ENCODE measurements at places on chromosomes 12 and 14.

DNA sequence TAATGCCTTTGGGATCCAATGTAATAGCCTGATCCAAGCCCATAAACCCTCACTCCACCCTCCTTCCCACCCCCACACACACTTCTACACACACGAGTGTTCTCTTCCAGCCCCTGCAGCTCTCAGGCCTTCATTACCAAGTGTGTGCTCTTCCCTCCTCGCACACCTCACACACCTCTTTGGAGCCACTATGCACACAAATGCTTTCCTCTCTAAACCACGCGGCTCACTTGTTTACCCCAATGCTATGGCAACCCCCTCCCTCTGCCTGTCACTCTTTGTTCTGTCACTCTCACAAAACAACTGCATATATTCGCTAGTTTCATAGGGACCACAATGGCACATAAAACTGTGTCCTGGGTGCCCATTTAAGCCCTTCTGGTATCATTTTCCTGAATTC lies 35.1 kb downstream of the PPP2R5E start:
- DNase-seq = no peak

GRCh38 chr12:110585231-110585799 lies 2.2 kb upstream of the PPTC7 start:
- no peak for DNase-seq

GRCh38 chr12:7431993-7432685 lies 11.8 kb downstream of the CD163L1 start:
- DNase-seq = no peak

- no peak for DNase-seq
Measured at GRCh38 chr14:21911877-21912276, 238.3 kb upstream of the OR4E1 start.

DNA sequence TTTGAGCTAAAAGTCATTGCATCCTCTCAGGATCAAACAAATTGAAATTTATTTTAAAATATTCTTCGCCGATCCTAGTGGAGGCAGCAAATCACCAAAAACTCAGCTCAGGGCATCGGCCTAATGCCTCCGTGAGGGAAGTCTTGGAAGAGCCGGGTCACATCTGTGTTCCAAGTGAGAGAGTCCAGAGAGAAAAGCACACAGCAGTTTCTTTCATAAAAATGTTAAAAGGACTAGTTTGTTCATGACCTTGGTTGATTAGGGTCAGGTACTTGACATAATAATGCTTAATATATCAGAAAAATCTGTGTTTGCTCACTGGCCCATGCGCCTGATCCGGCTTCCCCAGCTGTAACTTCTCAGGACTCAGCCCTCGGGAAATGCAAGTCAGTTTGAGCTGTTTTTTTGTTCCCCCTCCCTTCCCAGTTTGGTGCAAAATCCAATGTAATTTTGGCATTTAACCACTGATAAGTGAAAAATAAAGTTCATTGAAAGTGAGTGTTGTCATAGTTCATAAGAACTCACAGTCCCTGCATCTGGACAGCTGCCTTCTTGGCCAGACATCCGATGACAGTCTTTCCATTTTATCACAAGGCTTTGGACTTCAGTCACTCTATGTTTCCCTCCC lies 161.7 kb downstream of the CAND1 start:
- no peak for DNase-seq

DNA sequence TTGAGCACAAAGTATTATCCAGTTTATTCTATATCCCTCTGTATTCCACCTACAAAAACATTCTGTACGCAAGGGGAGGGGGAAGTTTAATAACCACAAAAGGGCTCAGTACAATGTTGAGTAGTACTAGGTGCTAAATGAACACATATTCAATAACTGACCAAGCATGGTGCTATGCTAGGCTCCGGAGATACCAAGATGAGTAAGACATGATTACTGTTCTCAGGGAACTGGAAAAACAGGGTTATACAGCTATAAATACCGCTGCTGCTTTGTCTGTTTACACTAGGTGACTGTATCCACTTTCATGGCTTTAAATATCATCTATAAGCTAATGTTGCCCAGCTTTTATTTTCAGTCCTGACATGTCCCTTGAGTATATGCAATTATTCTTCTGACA lies 135.8 kb downstream of the INSM2 start:
- DNase-seq = no peak

GRCh38 chr12:69024907-69025306 lies 91.9 kb upstream of the CPM start:
- no peak for DNase-seq

DNA sequence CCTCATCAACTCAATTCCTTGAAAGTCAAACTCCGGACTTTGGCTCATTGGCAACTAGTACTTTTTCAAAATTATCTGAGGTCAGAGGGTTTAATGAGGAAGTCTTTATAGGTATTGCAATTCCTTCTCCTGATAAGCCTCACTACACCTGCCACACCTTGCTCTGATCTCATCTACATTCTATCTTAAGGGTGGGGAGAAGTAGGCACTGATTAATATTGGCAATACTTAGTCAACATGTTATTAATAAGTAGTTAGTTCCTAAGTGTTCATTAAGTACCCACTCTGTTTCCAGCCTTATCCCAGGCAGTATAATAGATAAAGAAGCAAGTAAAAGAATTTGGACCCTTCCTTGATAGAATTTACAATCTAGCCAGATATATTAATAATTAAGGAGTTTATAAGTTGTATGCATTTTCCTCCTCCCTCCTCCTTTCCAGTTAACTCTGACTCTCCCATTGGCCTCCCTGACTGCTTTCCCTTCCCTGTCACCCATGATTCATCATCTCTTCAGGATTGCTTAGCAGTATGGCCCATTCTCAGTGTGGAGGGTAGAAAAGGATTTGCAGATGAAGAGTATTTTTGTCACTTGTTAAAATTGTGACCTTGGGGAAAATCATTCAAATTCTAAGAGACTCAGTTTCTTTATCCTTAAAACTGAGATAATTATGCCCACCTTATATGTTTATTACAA lies 231.0 kb upstream of the ATP2B1 start:
- DNase-seq = no peak

- DNase-seq = no peak
Measured at GRCh38 chr14:54140551-54140950, 183.9 kb upstream of the BMP4 start.

DNA sequence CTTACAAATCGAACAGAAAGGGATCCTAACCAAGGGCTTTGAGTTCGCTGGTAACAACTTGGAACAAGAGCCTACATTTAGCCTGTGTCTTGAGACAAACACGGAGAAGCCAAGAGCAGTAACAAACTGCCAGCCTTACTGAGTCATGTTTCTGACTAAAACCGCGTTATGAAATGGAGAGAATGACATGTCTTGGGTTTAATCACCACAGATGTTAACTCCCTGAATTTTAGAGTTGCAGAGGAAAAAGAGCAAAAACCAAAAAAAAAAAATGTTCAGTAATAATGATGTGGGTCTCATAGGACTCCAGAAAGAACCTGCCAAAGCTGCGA lies 1.0 kb downstream of the BLTP3B start:
- no peak for DNase-seq

- DNase-seq = no peak
Measured at GRCh38 chr12:104704224-104704779, 247.6 kb downstream of the CHST11 start.

GRCh38 chr12:18932715-18933114 lies 194.8 kb downstream of the CAPZA3 start:
- no peak for DNase-seq

DNA sequence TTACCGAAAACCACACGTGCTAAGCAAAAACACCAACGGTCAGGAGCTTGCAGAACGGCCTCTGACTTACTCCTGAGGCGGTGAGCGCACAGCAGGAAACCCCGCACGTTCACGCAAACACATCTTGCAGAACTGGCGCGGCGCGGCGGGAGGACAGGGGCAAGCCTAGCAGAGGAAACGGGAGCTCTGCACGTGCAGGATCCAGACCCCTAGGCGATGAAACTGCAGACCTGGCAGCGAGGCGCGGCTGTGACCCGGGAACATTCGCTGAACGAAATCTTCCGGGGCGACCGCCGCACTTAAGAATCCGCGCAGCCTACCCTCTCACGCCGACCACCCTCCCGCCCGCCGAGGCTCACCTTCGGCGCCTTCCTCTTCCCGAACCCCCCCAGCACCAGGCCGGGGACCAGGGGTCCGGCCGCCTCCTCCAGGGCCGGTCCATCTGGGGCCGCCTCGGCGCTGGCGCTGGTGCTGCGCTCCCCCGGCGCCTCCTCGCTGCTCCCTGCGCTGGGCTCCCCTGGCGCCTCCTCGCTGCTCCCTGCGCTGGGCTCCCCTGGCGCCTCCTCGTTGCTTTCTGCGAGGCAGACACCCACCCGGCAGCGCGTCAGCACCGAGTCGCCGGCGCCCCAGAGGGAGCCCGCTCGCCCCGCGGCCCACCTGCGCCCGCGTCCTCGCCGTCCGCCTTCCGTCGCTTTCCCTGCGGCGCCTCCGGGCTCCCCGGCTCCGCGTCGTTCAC lies 615 bp downstream of the DDX51 start:
- DNase-seq = no peak

GRCh38 chr12:41058266-41058665 lies 129.9 kb upstream of the PDZRN4 start:
- DNase-seq = no peak

GRCh38 chr14:105945896-105946295 lies 419.5 kb downstream of the TMEM121 start:
- no peak for DNase-seq

- DNase-seq = no peak
Measured at GRCh38 chr12:47277972-47278448, 198.3 kb upstream of the AMIGO2 start.

GRCh38 chr12:67915335-67915851 lies 73.9 kb upstream of the IFNG-AS1 start:
- DNase-seq = no peak

DNA sequence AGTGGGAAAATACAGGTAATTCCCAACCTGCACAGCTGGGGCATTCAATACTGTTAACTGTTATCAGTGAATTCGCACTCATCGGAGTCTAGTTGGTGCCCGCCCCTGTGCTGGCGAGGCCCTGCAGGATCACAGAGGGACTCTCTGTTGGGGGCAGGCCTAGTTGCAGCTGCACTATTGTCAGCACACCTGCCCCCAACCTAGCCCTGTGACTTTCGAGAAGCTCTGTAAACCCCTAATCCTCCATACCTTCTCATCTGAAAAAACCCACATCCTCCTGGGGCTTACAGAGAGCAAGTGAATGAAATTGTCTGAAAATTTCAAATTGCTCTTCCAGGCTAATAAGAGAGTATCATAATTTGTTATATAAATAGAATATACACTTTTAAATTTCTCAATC lies 132.2 kb upstream of the NUDT4 start:
- DNase-seq = no peak

DNA sequence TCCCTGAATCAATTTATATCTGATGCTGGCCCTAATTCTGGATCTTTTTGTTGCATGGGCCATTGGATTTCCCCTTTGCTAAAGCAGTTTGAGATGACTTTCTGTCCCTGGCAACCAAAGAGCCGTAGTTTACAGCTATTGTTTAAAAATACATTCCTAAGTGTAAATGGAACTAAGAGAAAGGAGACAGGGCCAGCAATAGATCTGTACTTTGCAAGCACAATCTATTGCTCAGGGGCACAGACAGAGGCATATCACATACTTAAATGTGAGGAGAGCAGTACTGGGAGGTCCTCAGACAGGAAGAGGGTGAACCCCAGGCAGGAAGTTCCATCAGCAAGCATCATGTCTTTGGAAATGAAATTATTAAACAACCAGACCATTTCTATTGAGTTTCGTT lies 126.6 kb downstream of the ZFP36L1 start:
- DNase-seq = no peak

DNA sequence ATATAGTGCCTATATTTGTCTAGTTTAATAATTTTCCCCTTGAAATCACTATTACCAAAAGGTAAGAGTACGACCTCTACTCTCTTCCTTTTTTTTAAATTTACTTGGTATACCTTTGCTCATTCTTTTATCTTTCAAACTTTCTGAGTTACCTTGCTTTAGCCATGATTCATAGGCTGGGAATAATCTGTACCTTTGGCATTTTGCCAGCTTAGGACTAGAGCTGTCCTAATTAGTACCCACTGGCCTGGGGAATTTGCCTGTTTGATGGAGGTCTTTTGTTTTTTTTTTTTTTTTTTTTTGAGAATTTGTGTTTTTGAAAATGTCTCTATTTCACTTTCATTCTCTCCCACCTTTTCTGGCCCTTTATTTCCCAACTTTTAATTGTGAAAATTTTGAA lies 8.7 kb upstream of the SLC4A8 start:
- DNase-seq = no peak

- no peak for DNase-seq
Measured at GRCh38 chr12:66392266-66392915, 90.1 kb downstream of the HELB start.

DNA sequence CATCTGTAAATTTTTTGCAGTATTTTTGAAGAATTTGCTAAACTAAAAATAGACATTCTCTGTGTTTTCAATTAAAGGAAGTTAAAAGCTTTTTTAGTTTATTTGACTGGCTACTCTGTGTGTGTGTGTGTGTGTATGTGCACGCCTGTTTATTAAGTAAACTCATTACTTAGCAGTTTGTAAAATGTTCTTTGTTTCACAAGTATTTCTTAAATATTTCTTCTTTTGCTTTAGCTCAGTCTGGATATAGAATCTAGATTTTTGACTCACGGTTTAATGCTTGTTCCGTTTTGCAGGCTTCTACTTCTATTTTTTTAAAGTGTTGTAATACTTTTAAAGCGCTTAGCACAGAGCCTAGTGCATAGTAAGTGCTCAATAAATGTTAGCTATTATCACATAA lies 46.5 kb upstream of the KCNMB4 start:
- DNase-seq = no peak

DNA sequence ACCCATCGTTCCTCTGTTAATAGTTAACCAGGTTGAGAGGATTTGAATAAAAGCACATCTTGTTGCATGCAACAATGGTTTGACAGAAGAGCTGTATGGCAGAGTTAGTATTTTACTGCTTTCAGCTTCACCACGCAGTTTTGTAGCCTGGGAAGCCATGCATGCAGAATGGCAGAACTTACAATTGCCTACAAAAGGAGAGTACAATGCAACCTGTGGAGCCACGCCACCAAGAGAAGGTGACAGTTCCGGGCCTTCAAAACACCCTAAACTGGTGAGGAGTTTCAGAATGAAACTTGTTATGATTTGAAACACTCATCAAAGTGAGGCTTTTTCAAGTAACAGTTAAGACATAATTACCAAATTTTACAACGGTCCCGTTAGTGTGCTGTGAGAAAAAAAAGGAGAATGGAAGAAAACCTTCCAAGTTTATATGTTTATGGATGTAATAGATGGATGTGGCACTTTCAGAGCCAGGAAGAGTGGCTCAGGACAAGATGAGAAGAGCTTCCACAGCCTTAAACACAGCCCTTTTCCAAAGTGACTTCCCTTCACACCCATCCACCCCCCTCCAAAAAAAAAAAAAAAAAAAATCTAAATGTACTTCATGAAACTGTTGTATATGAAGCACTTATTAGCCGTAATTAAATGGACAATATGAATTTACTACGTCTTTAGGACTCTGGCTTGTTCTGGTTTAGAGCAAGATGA lies 158.7 kb downstream of the EGLN3 start:
- DNase-seq = no peak

GRCh38 chr14:44979273-44979672 lies 17.3 kb downstream of the TOGARAM1 start:
- no peak for DNase-seq

GRCh38 chr12:26334621-26335124 lies 139.3 kb downstream of the SSPN start:
- DNase-seq = no peak

GRCh38 chr12:89856431-89856830 lies 147.8 kb upstream of the ATP2B1 start:
- no peak for DNase-seq

Measured in stimulated activated CD4-positive, alpha-beta T cell treated with anti-CD3 and anti-CD28 coated beads, TNF-alpha, amount 100 ng/mL, for 1 hour (primary cell).